ENCODE measurements at places on chromosomes 12 and 14. TPM values are rescaled to one million over a fixed set of nuclear protein-coding genes. Genes with fewer than 3 reads are reported as not detected.

The ENDOU gene
- not detected for total RNA-seq

The CATSPERB gene
- 0.11 TPM for total RNA-seq

The ZBTB39 gene
- total RNA-seq: 5.5 TPM

The MIPOL1 gene
- 21.2 TPM for total RNA-seq

The DHRS2 gene
- not detected for total RNA-seq

DNA sequence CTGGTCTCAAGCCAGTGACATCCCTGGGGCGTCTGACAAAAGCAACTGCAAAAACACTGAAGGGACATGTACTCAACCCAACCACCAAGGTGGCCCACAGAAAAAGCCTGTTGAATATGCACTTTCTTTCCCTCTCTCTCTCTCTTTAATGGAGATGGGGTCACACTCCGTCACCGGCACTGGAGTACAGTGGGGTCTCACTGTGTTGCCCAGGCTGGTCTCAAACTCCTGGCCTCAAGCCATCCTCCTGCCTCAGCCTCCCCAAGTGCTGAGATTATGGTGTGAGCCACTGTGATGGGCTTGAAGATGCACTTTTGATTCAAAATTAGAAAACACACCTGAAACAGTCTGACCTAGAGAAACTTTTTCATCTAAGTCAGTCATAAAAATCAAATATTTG lies 7.2 kb upstream of the CD27 start:
- no peak for DNase-seq

- no peak for DNase-seq
Measured at GRCh38 chr12:93025145-93026103, 96.3 kb upstream of the EEA1 start.

DNA sequence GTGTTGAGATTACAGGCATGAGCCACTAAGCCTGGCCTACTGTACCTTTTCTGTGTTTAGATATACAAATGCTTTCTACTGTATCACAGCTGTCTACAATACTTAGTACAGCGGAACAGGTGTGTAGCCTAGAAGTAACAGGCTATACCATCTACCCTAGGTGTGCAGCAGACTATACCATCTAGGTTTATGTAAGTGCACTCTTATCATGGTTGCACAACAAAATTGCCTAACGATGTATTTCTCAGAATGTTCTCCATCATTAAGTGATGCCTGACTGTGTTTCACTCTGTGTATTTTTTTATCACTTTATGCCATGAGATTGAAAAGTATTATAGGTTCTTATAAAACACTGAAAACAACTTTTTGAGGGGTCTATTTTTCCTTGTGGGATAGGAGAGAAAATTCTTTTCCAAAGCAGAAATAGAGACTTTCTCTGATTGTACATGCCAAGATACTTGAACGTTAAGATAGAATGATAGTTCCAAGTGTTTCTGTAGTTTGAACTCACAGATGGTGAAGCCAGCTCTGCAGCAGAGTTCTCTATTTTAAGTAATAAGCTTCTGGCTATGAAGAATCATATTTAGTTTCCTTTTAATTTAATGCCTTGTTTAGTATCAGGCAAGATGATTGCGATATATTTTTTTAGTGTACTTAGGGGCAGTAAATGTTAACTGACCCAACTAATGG lies 17.0 kb downstream of the TMPRSS12 start:
- DNase-seq: no peak

DNA sequence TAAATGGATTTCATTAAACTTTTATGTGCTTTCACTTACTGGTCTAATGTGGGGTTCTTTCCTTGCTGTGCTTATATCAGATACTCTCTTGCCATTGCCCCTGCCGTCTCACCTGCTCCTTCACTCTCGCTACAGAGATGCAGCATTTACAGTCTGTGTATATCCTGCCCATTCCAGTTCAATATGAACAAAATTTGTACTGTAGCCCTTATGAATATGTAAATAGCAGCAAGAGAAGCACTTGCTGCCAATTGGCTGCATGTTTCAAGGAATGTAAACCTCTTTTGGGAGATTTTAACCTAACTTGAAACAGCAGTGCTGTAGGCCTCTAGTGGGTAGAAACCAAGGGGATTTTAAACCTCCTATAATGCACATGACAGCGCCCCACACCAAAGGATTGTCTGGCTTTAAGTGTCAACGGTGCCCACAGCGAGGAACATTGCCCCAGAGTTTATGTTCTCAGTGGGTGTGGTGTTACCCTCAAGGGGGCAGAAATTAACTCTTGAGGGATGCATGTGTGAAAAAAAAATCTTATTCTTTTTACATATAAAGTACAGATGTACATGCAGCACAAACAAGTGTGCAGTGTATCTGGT lies 19.1 kb downstream of the PCNX1 start:
- no peak for DNase-seq

- no peak for DNase-seq
Measured at GRCh38 chr12:12010277-12011039, 60.3 kb upstream of the BCL2L14 start.

- no peak for DNase-seq
Measured at GRCh38 chr14:29740491-29740890, 187.2 kb downstream of the PRKD1 start.

GRCh38 chr12:65827342-65827741 lies 3.1 kb downstream of the HMGA2 start:
- DNase-seq: no peak

All from esophagus muscularis mucosa (tissue), 4 donors.